NCI-H1417 (cell line): ENCODE measurements at places on chromosomes 7 and 10.

DNA sequence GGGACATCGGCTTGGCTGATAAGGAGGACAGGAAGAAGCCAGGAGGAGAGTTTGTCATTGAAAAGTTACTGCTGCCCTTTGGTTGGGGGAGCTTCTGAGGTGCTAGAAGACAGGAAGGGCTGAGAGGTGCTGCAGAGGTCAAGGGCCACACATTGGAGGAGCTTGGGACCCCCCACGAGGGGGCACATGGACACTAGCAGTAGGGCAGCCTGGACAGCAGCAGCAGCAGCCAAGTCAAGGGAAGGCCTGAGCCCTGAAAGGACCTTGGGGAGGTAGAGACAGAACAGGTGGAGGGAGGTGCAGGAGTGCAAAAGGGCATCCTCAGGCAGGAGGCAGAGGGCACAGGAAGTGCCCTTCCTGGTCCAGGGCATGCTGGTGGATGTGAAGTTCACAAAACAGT, 439.7 kb upstream of the IGFBP3 start:
- DNase-seq = no peak

DNA sequence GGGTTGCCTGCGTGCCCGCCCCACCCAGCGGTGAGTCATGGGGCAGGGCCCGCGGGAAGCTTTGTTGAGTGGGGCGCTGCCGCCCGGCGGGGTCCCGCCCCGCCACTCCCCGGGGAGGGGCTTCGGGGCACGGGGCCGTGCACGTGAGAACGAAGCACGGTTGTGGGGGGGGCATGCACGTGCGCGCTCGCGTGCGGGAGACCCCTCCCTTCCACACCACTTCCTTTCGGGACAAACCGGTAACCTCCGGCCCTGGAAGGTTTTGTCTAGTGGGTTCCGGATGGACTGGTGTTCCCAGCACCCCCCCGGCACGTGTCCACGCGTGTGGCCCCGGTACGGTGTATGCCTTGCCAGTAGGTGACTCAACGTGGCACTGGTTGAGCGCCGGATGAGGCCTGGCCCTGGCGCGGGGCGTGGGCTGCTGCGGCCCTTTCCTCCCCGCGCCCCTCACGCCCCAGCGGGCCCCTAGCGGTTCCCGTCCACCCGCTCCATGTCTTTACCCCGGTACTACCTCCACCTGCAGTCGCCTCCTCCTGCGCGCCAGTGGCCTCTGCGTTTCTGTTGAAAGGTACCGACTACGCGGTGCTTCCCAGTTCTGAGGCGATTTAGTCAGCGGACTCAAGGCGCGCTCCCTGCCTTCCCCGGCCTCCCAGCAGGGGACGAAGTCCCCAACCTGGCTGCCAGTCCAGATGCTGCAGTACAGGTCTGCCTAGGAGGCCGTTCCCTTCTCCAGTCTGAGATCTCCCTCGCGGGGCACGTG, 3.1 kb downstream of the ADIRF start:
- peak; percentile 71 for DNase-seq

DNA sequence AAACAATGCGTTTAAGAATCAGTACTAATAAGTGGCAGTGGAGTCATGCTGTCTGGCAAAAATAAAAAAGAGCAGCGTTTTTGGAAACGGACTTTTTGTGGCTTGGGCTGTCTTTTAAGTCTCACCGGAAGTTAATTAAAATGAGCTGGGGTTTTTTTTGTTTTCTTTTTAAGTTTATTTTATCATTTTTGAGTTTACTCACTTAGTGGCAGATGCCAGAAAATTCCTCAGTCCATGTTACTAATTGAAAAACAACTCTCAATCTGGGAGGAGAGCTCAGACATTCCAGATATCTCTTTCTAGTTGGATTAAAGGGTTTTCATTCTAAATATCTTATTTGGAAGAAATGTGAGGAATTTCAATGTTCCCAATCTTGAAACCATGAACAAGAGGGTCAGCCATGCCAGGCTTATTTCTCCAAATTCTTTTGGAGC, 133.8 kb upstream of the AGR3 start:
- DNase-seq = no peak

DNA sequence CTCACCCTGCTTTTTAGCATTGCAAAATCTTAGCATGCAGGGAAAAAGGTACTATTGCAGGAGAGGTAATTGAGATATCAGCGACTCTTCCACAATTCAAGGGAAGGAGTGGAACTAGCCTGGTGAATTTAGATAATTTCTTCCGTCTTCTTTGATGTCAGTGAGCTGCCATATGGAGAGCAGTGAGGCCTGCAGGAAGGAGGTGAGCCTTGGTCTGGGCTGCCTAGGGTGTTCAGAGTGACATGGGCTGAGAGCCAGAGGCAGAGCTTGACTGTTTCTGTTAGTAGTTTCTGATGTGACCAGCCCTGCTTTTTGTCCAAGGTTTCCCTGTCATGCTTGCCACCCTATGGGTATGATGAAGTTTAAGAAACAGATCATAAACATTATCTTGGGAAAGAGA, 28.6 kb downstream of the KAT6B start:
- no peak for DNase-seq

GRCh38 chr7:84181628-84182027, 13.0 kb downstream of the SEMA3A start:
- DNase-seq = no peak
